ENCODE measurements at places on chromosomes 1 and 21. TPM values are rescaled to one million over a fixed set of nuclear protein-coding genes. Genes with fewer than 3 reads are reported as not detected.

GRCh38 chr1:201310986-201311355 lies 27.7 kb downstream of the PKP1 start:
- no peak for DNase-seq

GRCh38 chr21:28487455-28488070 lies 505.1 kb downstream of the LTN1 start:
- no peak for DNase-seq

DNA sequence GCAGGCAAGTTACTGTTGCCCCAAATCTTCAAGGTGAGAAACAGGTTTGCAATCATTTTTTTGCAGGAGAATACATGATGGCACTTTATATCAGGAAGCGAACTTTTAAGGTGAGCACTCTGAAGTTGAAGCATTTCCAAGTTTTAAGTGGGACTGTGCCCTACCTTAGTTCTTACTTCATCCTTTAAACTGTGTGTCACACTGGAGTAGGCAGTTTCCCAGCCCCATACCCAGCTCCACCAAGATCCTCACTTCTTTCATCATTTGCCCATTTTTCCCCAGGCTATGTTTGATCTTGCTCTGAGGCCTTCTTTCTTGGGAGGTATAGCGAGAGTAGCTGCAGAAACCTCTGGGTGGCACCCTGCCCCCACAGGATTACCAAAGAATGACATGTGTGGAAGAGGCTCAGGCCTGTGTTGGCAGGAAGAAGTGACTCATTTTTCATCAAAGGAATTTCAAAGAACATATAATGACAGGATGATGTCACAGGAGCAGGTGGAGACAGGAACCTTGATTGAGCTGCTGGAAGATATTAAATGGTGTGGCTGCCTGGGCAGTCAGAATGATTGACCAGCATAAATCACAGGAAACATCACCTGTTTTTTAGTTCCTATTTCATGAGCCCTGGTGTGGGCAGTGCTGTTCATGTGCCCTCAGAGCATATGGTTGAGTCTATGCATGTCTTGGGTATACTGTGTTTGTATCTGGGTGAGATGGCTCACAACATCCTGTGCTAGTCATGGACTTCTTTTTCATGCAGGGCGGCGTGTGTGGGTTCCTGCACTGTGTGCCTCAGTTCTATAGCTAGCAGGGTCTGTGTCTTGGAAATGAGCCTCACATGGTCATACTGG lies 20.8 kb upstream of the MACF1 start:
- no peak for DNase-seq

GRCh38 chr1:39398278-39399021 lies 93.0 kb upstream of the BMP8A start:
- DNase-seq = no peak

The AMY1B gene
- 0.12 TPM for polyA plus RNA-seq

- DNase-seq = no peak
These were observed 18.1 kb downstream of the PCSK9 start for GRCh38 chr1:55057270-55057955.

GRCh38 chr1:209435654-209436566 lies 147.6 kb upstream of the CAMK1G start:
- peak; percentile 50 for DNase-seq

- no peak for DNase-seq
These were observed 609.2 kb downstream of the LMO4 start for GRCh38 chr1:87937831-87938395.

- DNase-seq = no peak
These were observed 287.8 kb upstream of the USP25 start for GRCh38 chr21:15441992-15442391.

The CAPZA1 gene
- polyA plus RNA-seq = 131 TPM

The CRP gene
- polyA plus RNA-seq = not detected

- no peak for DNase-seq
These were observed 43.1 kb downstream of the CD55 start for GRCh38 chr1:207364614-207365013.

- DNase-seq = no peak
These were observed 900.8 kb downstream of the TTLL7 start for GRCh38 chr1:83098131-83098530.

The KIF21B gene
- 2.3 TPM for polyA plus RNA-seq

The CTSS gene
- 12.0 TPM for polyA plus RNA-seq

DNA sequence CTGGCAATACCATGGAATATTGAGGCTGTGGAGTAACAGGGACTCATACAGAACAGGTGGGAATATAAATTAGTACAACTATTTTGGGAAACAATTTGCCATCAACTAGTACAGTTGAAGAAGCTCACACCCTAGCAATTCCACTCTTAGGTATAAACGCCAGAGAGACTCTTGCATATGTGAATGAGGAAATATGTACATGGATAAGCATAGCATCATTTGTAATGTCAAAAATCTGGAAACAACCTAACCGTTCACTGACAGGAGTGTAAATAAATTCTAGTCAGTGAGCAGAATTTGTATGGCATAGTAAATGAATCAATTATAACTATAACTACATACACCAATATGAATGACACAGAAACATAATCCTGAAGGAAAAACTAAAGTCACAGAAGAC lies 83.7 kb downstream of the RAB3GAP2 start:
- no peak for DNase-seq

- no peak for DNase-seq
These were observed 28.8 kb downstream of the SERBP1 start for GRCh38 chr1:67401443-67401842.

Data from right renal cortex interstitium (tissue), 3 donors.